ENCODE measurements at places on chromosomes 3 and 15.

- no peak for DNase-seq
Measured at GRCh38 chr3:13654330-13655060, 105.6 kb downstream of the FBLN2 start.

DNA sequence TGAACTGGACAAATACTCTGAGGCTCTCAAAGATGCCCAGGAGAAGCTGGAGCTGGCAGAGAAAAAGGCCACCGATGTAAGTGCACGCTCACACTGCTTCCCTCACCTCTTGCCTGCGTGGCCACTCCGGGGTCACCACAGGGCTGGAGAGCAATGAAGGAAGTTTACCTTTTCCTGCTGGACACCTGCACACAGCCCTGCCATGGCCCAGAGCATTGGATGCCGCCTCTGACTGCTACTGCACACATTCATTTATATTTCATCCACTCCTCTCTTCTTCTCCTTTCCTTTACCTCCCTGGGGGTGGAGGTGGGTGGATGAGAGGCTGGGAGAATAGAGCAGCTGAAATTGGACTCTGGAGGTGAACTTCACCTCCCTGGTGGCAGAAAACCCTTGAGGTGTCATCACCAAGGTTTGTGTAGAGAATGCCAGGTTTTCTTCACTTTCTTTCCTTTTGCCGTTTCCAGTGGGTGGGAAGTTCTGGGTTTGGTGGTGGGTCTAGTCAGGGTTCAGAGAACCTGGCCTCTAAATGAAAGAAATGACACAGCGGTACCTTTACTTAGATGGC is 1.6 kb downstream of the TPM1 start:
- no peak for DNase-seq

DNA sequence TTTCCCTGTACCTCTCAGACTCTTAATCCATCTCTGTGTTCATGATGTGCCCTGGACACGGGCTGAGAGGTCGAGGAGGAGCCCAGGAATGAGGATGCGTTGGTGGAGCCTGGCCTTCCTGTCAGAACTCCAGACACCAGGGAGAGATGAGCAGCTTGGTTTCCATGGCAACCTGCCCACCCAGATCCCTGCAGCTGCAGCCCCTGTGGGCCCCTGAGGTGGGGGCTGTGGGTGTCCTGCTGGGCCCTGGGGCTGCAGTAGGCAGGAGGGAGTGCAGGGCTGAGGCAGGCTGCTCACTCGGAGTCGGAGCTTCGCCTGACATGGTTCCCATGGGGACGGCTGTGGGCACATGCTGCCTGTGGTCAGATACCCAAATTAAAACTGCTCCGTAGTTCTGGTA is 7.7 kb upstream of the SCN10A start:
- DNase-seq: no peak

DNA sequence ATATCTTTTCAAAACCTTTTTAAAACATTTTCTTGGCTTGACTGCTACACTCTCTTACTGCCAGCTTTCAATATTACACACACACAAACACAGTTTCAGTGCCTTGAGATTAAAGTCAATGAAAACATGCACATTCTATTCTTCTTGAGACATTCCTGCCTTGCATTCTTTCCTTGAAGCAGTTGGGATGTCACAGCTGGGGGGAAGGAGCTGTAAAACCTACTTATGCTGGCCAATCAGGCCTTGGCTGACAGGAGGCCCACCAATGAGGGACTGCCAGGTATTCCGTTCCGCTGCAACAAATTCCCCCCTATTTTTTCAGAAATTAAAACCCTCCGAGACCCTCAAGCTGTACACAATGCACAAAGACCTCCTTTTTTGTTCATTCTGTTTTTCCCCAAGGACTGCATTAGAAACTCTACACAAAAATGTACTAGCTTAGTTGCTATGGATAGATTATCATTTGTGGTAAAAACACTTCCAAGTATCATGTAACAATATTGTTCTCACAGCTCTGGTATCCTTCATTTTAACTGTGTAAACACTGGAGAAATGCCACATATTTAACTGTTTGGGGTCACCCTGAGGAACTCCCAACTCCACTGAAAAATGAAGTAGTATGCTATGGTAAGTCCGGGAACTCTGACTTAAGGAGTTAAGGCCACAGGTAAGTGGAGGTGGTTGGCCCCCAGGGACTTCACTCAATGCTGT is 18.5 kb downstream of the FSTL1 start:
- no peak for DNase-seq

DNA sequence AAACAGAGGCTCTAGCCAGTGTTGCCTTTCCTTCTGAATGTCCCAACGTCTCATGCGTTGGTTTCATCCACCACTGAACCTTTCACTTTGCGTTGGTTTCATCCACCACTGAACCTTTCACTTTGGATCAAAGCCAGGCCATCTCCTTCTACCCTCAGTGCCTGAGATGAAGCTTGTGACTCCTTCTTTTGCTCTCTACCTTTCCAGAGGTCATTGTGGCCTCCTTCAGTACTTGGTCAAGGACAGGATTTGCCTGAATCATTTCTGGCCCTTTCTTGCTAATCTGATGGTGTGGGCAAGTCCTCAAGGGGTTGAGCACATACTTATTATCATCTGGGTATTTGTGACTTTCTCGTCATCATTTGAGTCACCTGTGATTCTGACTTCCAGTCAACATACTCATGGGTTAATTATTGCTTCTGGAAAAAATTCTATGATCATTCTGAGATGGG is 50.0 kb downstream of the SELENOT start:
- DNase-seq: no peak

GRCh38 chr15:40873694-40874561 is at the start of gene RHOV:
RHOV (minus strand) TSS chr15:40874234; CDS start chr15:40874139, 95 bp downstream.
- no peak for DNase-seq

Measured in stimulated activated CD4-positive, alpha-beta T cell treated with anti-CD3 and anti-CD28 coated beads, Interleukin-1b, Interleukin-23, amount 100 ng/mL, for 1 hour (primary cell).